Activated CD8-positive, alpha-beta memory T cell treated with anti-CD3 and anti-CD28 coated beads for 4 hours (primary cell): ENCODE measurements at places on chromosomes 1 and 21.

GRCh38 chr1:90919190-90919719 is 102.6 kb downstream of the ZNF644 start:
- DNase-seq: no peak

GRCh38 chr1:111272081-111272480 is 18.6 kb upstream of the CHIA start:
- DNase-seq: no peak

- no peak for DNase-seq
Measured at GRCh38 chr1:11523261-11523660, 44.3 kb downstream of the DISP3 start.

DNA sequence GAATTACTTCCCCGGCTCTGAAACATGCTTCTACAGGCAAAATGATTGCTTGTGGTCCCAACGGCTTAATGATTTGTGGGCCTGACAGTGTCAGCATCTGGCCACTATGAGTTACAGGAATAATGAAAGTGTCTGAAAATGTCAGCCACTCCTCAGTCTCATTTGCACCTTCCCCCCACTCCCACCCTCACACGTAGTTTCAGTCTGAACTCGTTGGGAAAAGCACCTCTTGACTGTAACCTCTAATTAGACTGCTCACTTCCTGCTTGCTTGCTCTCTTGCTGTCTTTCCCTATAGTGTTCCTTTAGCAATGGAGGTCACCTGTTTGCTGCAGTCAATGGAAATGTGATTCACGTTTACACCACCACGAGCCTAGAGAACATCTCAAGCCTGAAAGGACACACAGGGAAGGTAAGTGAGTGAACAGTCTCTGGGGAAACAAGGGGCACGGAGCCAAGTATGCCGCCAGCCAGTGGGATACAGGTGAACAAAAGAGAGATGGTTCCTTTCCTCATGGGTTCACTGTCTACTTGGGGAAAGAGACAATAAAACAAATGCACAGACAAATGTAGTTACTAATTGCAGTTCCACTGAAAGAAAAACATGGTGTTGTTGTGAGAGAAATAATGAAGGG is 27.1 kb downstream of the CFAP57 start:
- no peak for DNase-seq

GRCh38 chr1:44531785-44532566 is 126.9 kb downstream of the RNF220 start:
- no peak for DNase-seq

DNA sequence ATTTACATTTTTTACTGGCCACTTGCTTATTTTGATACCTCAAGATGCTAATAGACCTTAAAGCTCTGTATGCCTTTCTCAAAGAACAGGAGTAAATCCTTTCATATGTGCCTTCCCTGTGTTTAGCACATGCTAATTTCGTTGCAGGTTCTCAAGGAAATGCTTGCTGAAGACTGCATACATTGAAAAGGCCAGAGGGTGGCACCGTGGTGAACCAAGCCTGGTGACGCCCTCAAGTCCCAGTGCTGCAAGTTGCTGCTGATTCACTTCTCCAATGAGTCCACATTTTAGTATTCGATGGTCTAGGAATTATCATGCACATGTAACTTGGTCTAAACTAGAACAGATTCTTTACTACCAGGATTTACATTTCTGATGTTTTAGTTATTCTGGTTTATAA is 94.1 kb downstream of the CLDN17 start:
- DNase-seq: no peak

DNA sequence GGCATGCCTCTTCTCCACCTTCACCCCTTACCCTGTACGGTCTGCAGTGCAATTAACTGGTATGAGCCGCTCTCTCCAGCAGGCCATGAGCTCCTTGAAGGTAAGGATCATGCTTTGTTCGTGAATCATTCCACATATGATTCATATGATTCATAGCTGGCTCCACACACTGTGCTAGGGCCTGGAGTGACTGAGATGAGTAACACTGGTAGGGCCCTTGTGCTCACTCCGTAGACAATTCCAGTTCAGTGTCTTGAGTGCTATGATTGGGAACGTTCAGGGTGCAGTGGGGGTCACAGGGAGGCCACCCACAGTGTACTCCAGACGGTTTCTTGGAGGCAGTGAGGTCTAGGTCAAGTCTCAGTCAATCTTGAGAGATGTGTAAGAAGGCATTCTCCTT is 239.8 kb downstream of the LMX1A start:
- DNase-seq: no peak

DNA sequence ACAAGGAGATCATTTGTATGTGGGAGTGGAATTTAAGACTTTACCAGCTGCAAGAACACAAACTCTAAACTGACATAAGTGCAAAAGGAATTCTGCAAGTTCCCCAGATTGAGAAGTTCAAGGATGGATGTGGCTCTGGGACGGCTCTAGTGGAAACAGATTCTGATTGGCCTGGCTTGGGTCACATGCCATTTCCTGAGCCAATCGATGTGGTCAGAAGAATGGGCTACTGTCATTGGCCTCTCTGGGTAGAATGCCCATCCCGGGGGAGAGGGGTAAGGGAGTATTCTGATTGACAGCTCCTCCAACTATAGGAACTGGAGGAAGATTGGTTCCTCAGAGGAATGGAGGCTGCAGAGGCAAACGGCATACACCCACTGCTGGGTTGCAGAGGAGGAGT is 6.0 kb upstream of the IFNLR1 start:
- no peak for DNase-seq

DNA sequence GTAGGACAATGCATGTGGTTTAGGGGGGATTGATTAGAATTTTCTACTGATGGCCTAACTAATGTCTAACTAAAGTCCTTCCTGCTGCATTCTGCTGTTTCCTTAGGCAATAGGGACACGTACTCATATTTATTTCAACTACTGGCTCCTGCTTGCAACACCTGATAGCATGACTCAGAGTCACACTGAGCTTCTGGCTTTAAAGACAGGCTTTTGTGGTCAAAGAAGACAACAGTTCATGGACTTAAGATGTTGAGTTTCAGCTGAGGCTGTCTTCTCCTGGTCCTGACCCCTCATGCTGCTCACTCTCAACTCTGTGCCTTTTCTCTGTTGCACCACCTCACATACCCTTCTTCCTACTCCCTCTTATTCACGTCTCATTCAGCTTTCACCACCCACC is 29.1 kb upstream of the TRABD2B start:
- no peak for DNase-seq

- DNase-seq: no peak
Measured at GRCh38 chr1:200518524-200518923, 102.0 kb downstream of the KIF14 start.

DNA sequence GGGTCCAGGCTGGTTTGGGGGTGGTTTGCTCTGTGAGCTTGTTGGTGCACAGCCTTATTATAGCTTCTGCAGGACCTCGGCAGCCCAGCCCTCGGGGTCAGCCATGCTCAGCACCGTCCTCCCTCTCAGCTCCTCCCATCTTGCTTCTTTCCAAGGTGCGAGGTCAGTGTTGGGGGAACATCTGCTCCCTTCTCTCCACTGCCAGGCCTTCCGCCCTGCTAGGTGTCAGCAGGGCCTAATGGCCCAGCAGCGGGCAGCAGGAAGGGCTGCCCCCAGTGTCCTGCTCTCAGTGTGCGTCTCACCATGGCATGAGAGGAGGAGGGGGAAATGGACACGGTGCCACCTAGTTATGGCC is 36.5 kb upstream of the LRRC3 start:
- DNase-seq: no peak

GRCh38 chr1:246157516-246157915 is 349.6 kb downstream of the SMYD3 start:
- DNase-seq: no peak

GRCh38 chr1:11780380-11781147 is 18.6 kb downstream of the C1orf167 start:
- DNase-seq: no peak

DNA sequence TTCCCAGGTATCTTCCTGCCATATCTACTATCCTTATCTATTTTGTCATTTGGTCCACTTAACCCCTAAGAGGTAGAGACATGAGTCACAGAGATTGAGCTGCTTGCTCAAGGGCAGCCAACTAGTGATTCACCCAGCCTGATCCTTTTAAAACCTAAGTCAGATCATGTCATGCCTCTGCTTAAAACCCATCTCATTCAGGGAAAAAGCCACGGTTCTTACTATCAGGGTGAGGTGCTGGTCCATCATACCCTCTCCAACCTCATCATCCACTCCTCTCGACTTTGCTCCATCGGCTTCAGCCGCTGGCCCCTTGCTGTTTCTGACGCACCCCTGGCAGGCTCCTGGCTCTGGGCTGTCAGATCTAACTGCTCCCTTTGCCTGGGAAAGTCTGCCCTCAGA is 14.4 kb upstream of the PPP1R15B start:
- no peak for DNase-seq

DNA sequence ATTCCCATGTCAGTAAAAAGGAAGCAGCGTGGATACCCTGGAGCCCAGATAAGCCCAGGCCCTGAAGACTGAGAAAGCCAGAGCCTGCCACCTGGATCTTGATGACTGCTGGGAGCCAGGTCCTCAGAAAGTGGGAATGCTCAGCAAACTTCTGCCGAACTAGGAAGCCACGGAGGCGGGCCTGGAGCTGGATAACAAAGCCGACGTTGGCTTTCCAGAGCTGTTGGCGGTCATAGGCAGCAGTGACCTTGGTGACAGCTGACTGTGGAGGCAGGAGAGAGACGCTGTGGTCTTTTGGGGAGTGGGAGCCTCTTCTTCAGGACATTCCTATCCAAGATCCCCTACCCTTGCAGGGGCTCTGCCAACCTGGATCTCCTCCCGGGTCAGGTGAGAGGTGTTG is 24.4 kb downstream of the IQGAP3 start:
- no peak for DNase-seq

- no peak for DNase-seq
Measured at GRCh38 chr1:151720125-151720524, 1.2 kb upstream of the RIIAD1 start.

GRCh38 chr1:19328486-19328885 is 16.4 kb downstream of the SLC66A1 start:
- no peak for DNase-seq

GRCh38 chr1:44170281-44170823 is 28.9 kb upstream of the KLF18 start:
- DNase-seq: no peak

- DNase-seq: no peak
Measured at GRCh38 chr1:40383095-40383487, 9.6 kb downstream of the SMAP2 start.

- no peak for DNase-seq
Measured at GRCh38 chr1:213166852-213167251, 115.8 kb downstream of the RPS6KC1 start.

GRCh38 chr1:238396140-238396539 is 505.4 kb upstream of the ZP4 start:
- no peak for DNase-seq

DNA sequence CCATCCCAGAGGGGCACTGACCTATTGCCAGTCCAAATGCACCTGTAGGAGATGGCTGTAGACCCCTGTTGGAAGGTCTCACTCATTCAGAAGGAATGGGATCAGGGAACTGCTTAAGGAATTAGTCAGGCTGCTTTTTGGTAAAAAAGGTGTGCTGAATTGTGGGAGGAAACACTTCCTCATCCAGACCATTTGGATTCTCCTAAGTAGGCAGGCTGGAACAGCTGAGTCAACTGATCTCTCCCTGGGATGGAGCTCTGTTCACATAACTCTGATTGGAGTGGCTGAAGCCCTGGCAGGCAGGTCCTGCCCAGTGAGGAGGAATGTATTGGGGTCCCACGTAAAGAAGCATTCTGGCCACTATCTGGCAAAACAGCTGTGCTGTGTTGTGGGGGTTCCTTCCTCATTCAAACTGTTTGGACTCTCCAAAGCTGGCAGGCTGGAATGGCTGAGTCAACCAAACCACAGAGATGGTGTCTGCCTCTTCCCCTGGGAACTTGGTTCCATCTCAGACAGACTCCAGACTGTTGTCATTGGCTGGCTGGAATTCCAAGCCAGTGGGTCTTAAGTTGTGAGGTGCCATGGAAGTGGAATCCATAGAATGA is 70.7 kb upstream of the PDC start:
- DNase-seq: no peak

- DNase-seq: no peak
Measured at GRCh38 chr1:67059346-67059745, 5.4 kb upstream of the SLC35D1 start.
